GM12878 (cell line): ENCODE measurements at places on chromosomes 4 and X. TPM values are rescaled to one million over a fixed set of nuclear protein-coding genes. Genes with fewer than 3 reads are reported as not detected.

The IDUA gene
- total RNA-seq, result 5.7 and 7.6 TPM in 2 replicates

- DNase-seq, result no peak
Observed at GRCh38 chr4:55363691-55364351, 17.8 kb downstream of the SRD5A3 start.

The BCLAF3 gene
- 3.6 and 3.9 TPM in 2 replicates for total RNA-seq

The AMTN gene
- total RNA-seq, result not detected in 2 replicates

DNA sequence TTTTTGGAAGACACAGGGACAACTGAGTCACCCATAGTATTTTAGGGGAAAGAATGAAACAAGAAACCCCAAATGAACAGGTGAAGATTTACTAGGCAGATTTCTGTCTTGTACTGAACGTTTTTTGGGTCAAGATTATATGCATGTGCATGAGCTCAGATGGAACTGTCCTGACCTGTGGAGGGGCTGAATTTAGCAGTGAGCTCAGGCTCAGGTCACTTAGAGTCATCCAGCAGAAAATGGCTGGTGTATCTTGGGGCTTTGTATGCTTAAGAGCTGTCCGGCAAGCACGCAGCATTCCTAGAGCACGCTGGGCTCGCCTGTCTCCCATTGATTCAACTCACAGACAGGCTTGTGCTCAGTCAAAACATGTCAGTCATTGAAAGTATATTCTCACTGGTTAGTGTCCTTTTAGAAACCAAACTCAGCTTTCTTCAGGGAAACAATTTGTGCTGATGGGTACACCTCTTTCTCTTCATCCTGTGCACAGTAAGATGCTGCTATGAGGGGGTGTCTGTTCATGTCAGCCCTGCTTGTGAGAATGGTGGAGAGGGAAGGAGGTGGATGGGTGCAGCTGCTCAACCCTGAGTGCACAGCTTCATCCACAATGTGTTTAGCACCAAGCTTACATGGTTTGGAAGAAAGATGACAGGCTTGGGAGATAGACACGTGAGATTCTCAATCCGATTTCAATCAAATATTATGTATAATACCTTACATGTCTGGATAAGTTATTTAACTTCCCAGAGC lies 47.5 kb upstream of the PDLIM3 start:
- DNase-seq, result no peak

GRCh38 chr4:128244379-128244778 lies 43.2 kb downstream of the PGRMC2 start:
- DNase-seq, result no peak

The SYN1 gene
- 0.21 and 0.43 TPM in 2 replicates for total RNA-seq
